Activated effector memory CD4-positive, alpha-beta T cell treated with anti-CD3 and anti-CD28 coated beads, Interleukin-2, amount 50 U/mL, for 16 hours (primary cell): ENCODE measurements at places on chromosomes 12 and 14.

DNA sequence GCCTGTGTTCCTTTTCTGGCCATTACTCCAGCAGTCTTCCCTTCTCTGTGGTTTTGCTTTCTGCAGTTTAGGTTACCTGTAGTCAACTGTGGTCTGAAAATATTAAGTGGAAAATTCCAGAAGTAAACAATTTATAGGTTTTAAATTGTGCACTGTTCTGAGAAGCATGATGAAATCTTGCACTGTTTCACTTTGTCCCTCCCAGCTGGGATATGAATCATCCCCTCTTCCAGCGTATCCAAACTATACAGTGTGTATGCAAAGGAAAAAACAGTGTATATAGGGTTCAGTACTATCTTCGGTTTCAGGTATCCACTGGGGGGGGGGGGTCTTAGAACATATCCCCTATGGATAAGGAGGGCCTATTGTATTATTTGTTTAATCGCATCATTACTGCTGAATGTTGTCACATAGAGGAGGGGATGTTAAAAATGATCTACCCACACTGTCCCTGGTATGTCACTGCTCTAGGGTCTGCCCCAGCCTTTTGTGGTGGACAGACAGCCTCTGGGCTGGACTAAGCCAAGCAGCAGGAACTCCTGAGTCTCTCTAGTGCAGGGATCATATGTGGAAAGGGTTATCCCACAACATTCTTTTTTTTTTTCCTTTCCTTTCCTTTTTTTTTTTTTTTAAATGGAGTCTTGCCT is 109.1 kb upstream of the MAX start:
- DNase-seq, result no peak

GRCh38 chr12:61854902-61855301 is 405.3 kb upstream of the USP15 start:
- no peak for DNase-seq

DNA sequence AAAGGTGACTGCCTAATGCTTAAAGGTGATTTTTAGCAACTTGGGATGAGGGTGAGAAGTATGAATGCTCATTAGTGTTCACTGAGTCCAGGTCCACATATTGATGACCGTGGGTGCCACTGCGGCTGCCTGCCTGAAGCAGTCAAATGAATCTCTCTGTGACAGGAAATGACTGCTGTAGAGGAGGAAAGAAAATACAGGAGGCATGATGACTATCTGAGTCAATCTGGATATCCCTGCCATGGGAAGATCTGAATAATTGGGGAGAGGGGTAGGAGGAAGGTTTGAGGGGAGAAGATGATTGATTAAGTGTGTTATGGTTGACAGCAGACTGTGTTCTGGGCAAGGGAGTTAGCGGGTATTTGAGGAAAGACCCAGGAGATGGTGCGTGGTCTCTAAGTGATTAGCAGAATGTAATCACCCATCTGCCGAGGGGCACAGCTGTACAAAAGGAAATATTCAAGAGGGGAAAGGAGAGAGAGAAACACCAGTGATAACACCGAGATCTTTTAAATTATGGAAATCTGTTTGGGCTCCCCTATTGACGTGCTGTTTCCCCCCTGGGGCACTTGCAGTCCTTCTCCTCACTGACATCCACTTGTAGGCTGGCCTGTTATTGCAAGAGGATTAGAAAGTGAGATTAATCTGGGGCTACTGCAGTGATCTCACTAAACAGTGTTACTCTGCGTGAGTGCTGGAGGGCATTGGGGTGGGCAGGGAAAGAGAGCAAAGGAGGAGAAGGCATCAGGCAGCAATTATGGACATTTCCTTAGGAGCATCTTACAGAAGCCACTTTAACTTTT is 97.7 kb downstream of the AKAP6 start:
- DNase-seq, result no peak

DNA sequence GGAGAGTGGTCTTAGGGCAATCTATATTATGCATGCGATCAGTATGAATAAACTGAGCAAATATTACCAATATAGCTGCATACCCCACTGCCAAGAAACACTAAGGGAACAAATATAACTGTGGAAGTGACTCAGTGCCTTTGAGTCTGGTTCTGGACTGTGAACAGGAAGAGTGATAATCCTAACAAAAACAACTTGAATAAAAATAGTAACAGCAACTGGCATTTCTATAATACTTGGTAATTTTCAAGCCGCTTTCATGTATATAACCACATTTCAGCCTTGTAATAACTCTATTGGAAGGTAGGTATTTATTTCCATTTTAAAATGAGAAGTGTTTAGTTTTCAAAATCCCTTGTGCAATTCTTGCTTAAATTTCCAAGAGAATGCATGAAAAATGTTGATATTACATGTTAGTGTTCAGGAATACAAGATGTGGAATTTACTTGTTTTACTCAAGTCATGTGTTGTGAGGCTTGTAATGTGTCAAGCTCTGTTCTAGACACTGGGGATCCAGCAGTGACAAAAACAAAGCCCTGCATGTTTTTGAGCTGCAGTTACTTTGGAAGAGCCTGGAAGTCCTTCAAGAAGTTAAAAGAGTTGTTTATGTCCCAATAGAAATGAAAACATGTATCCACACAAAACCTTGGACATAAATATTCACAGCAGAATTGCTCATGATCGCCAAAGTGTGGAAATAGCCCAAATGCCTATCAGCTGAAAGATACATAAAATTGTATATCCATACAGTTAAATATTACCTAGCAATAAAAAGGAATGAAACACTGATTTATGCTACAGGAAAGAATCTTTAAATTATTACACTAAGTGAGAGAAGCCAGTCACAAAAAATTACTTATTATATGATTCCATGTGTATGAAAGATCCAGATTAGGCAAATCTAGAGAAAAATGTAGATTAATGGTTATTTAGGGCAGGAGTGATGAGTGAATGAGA is 338.1 kb upstream of the TMEM132C start:
- DNase-seq, result no peak

GRCh38 chr12:90809940-90810339 is 145.0 kb downstream of the CCER1 start:
- DNase-seq, result no peak

- DNase-seq, result no peak
These were observed 118.0 kb downstream of the KICS2 start for GRCh38 chr12:64103825-64104740.

- DNase-seq, result no peak
These were observed 319.7 kb upstream of the NAV3 start for GRCh38 chr12:77510985-77511384.
